Suppressor macrophage treated with lipopolysaccharide for 1 hour (primary cell): ENCODE measurements at places on chromosomes 13 and 19.

GRCh38 chr19:33235996-33236350 is 10.3 kb upstream of the SLC7A10 start:
- DNase-seq: no peak

GRCh38 chr19:1082165-1082927 is 12.8 kb downstream of the POLR2E start:
- peak; percentile 66 for DNase-seq

GRCh38 chr13:32647926-32648325 is 61.7 kb downstream of the PDS5B start:
- no peak for DNase-seq

GRCh38 chr19:18895824-18896341 is at the start of gene CERS1:
Gene CERS1, minus strand, starts transcription at chr19:18896158. Its CDS starts 86 bp downstream, at chr19:18896072.
- DNase-seq: peak; percentile 23

- no peak for DNase-seq
Observed at GRCh38 chr13:109209526-109209925, 576.9 kb downstream of the IRS2 start.

DNA sequence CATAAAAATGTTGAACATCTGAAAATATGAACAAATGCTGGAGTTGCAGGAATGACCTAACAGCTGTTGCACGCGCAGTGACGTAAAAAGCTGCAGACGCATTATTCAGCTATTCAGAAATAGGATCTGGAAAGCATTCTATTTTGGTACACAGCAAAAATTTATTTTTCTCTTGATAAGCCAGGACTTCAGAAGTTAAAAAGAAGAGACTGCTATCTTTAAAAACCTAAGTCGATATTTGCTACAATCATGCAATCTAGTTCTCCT is 36.9 kb upstream of the STARD13 start:
- DNase-seq: no peak

- DNase-seq: peak; percentile 72
Observed at GRCh38 chr19:49669516-49669915, 3.8 kb downstream of the BCL2L12 start.

DNA sequence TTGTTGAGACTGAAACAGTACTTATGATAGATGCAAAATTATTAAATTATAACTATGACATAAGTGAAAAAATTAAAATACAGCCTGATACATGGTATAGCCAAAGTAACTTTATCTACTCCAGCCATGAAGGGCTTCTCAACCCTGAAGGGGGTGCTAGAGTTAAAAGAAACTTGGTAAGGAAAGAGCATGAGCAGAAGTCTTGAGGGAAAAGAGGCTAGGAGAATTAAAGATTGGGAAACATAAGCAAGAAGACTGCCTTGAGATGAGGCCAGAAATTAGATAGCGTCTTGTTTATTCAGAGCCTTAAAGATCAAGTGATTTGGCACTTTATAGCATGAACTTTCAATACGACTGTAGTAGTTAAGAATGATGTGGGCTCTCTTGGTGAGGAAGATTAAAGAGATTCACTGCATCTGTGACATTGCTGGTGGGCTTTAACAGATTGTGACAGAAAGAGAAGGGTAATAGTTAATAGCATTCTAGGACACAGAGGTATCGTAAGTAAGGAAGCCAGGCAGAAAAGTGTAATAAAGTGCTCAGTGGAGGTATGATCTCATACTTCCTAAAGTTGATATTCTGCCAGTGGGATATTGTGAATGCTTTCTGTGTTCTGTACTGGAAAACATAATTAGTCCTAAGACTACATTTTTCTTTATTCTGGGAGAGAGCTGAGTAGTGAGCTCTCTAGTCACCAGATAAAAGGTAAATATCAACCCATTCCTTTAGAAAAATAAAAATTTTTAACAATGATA is 385.4 kb upstream of the PRR20A start:
- no peak for DNase-seq

- DNase-seq: no peak
Observed at GRCh38 chr13:110531100-110531499, 30.4 kb downstream of the RAB20 start.

GRCh38 chr13:101065329-101065728 is 351.0 kb downstream of the NALCN start:
- no peak for DNase-seq

- DNase-seq: no peak
Observed at GRCh38 chr13:104920091-104920490, 1615.4 kb downstream of the EFNB2 start.

- DNase-seq: no peak
Observed at GRCh38 chr19:36918090-36918489, 2.0 kb downstream of the ZNF568 start.

DNA sequence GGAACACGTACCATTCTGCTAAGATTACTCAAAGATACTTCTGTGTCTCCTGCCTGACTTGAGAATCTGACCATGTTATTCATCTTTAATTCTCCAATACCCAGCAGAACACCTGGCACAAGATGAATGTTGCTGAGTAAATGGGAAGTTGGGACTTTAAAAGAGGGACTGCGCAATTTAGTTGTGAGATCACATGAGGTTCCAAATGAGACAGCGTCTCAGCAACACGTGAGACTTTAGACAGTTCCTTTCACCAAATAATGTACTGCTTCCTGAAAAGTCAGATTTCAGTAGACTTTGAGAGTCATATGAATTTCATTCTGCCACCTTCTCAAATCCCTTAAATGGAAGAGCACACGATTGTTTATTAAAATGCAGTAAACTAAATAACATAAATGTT is 36.7 kb downstream of the DOCK9 start:
- peak; percentile 55 for DNase-seq

DNA sequence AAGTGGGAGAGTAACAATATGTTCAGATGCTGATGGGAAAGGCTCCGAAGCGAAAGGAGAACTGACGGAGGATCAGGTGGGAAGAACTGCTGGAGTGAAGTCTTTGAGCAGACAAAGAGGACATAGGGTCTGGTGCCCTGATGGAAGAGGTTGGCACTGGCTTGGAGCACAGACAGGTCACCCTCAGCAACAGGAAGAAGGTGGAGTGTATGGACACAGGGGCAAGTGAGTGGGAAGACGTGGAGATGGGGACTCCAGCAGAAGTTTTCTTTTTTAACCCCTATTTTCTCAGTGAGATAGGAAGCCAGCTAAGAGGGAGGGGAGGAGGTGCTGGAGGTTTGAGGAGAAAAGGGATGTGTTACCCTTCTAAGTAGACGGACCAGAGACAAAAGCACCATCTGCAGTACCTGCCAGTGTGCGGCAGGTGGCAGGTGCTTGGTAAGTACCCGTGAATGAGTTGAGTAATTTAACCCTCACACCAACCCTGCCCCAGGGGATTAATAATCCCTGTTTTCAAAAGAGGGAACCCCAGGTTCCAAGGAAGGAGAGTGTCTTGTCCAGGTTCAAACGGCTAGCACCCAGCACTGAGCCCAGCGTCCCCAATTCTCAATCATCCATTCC is 11.2 kb downstream of the HAS1 start:
- DNase-seq: no peak

DNA sequence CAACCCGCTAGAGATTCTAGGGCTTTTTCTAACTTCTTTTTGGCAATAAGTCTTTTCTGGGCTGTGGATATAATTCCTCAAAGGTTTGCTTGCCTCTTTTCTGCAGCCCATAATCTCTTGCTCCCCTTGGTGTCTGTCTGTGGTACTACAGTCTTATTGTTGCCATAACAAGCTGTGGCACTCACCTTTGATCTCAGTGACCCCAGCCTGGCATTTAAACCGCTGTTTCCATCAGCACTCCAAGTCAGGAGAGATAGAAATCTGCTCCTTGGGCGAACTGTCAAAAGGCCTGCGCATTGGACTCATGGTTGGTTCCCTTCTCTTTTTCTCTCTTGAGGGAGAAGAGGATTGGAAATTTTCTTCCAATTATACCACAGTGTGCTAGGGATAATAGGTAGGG is 14.5 kb upstream of the MPHOSPH8 start:
- DNase-seq: peak; percentile 32

DNA sequence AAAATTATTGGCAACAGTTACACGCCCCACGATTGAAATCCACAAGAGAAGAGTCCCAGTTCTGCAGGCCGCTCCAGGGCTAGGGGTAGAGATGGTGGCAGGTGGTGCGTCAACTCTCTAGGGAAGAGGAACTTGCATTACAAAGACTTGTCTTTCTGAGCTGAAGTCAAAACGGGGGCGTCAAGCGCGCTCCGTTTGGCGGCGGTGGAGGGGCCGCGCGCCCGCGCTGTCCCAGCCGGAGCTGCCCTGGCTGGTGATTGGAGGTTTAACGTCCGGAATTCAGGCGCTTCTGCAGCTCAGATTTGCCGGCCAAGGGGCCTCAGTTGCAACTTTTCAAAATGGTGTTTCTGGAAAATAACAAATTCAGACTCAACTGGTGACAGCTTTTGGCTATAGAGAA is 38.9 kb downstream of the SOX1 start:
- no peak for DNase-seq

- no peak for DNase-seq
Observed at GRCh38 chr13:46717856-46718255, 79.1 kb downstream of the ESD start.

- DNase-seq: peak; percentile 73
Observed at GRCh38 chr13:71867131-71867814, at the start of gene DACH1. Gene DACH1, minus strand, starts transcription at chr13:71867204.

DNA sequence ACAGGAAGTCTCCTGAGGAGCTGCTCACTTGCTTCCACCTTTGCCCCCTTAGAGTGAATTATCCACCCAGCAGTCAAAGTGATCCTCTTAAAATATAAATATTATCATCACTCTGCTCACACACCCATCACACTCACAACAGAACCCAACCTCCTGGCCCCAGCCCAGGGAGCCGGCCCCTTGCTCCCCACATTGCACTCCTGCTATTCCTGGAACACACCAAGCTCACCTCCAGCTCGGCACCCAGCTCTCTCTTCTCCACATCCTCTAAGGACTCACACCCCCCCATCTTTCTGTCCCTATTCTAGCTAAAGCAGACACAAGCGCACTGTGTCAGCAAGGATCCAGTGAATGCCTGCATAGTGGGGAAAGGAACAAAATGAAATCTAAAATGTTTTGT is 7.0 kb downstream of the TUBGCP3 start:
- no peak for DNase-seq

DNA sequence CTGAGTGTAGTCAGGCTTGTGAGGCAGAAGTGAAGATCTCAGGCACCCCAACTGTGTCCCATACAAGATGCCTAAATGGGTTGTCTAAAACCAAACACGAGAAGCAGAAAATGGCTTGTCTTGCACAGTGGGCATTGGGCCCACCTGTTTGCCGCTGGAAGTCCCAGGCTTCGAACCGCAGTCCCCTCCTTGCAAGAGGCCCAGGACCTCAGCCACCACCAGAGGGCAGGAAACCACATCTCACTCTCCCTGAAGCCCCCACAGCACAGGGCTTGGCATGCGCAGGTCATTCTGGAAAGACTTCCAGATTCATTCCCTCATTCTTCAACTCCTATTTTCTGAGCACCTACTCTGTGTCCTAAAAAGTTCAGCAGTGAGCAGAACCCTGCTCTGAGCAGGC is 973.7 kb downstream of the UQCRFS1 start:
- no peak for DNase-seq

DNA sequence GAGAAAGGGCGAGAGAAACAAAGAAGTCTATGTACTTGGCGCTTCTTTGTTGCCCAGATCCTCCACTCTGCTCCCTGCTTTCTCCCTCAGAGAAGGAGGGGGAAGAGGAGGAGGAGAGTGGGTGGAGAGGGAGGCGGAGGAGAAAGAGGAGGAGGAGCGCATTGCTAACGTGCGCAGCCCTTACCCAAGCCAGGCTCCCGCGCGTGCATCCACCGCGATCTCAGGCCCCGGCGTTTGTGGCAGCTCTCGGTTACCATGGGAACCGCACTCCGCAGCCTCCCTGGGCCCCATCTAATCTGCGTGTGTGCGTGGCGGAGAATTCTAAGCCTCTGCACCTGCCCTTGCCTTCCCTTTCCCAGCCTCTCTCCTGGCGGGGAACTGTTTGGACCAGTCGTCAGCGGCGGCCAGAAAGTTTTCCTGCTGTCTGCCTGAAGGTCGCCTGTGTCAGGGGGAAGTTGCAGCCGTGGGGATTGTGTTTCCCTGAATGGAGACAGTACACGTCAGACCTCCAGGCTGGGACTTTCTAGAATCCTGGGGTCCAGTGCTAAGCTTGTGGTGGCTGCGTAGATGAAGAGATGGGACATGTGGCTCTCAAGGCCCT is at the start of gene ERICH6B:
ERICH6B (minus strand) TSS at position 239 of the 601 bp plus-strand sequence. CDS start 18,734 bp downstream, outside the sequence.
- peak; percentile 55 for DNase-seq

- DNase-seq: peak; percentile 11
Observed at GRCh38 chr19:34181111-34181864, 9.0 kb downstream of the LSM14A start.

- no peak for DNase-seq
Observed at GRCh38 chr19:1416014-1416841, 8.8 kb downstream of the DAZAP1 start.

- no peak for DNase-seq
Observed at GRCh38 chr13:102359264-102359663, 42.6 kb downstream of the FGF14 start.

GRCh38 chr13:27933118-27933517 is 13.3 kb downstream of the PDX1 start:
- DNase-seq: no peak

DNA sequence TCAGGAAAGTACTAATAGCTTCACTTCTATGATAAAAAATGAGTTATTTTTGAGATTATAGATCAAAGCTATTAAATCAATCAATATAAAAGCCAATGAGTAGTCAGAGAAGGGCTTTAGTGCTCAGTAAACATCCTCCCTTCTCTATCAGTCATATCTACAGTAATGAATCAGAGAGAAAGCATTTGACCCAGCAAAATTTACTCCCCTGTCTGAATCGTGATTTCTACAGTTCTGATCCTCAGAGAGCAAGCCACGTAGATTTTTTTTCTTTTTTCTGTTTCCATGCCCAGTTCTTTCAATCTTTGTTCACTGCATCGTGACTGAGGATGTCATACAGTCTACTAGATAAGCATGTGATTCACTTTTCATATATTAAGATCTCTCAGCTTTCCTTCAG is 16.2 kb upstream of the MBNL2 start:
- DNase-seq: no peak
